NCI-H1105 (cell line): ENCODE measurements at places on chromosomes 3 and 15.

- DNase-seq: no peak
Measured at GRCh38 chr3:181916013-181916412, 204.3 kb downstream of the SOX2 start.

- DNase-seq: no peak
Measured at GRCh38 chr15:100011235-100011634, 278.0 kb upstream of the LYSMD4 start.

DNA sequence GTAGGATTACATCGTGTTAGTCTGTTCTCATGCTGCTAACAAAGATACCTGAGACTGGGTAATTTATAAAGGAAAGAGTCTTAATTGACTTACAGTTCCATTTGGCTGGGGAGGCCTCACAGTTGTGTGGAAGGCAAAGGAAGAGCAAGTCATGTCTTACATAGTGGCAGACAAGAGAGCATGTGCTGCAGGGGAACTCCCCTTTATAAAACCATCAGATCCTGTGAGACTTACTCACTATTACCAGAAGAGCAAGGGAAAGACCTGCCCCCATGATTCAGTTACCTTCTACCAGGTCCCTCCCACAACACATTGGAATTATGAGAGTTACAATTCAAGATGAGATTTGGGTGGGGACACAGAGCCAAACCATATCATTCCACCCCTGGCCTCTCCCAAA is 3.4 kb downstream of the SLC25A26 start:
- DNase-seq: no peak

- DNase-seq: no peak
Measured at GRCh38 chr15:27865926-27866325, 233.2 kb downstream of the OCA2 start.

DNA sequence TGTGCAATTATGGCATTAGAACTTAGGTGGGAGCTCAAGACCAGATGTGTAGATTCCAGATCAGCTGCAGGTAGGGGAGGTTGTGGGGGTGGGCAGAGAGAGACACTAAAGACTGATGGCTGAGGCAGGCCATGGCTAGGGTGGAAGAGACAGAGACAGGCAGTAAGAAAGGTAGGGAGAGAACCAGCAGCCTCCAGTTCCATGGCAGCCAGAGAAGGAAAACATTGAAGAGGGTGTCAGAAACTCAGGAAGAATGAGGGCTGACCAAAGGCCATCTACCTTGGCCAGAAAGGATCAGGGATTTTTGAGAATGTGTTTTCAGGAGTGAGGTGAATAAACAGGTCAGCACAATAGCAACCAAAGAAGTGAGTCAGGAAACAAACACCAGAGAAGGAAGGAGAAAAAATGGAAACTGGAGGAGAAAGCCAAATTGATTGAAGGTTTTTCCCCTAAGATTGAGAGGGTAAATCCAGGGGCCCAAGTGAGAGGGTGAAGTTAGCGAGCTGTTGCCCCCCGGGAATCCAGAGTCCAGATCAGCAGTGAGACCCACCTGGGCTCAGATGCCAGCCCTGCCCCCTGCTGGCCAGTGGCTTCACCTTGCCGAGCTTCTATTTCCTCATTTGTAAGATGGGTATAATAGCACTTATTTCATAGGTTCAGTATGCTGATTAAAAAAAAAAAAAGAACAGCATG is 41.0 kb downstream of the ABHD2 start:
- peak; percentile 9 for DNase-seq

DNA sequence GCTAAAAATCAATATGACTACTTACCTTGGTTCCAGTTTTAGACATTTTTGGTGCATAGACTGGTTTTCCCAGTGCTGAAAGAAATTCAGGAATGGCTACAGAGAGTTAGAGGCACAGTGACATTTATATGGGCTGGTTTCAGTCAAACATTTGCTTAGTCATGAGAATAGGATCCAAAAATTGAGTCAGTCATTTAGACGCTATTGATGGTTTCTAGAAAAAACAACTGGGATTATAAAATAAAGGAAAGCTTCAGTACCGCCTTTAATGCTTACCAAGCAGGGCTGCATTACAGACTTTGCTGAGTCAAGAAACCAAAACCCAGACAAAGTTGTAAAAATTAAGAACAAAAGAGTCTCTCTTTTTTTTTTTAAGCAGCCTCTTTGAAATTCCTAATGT is at the start of gene CRYGS:
Gene CRYGS, minus strand, starts transcription at position 100 of the 400 bp plus-strand sequence. Its CDS starts 54 bp downstream, at position 46.
- DNase-seq: no peak

DNA sequence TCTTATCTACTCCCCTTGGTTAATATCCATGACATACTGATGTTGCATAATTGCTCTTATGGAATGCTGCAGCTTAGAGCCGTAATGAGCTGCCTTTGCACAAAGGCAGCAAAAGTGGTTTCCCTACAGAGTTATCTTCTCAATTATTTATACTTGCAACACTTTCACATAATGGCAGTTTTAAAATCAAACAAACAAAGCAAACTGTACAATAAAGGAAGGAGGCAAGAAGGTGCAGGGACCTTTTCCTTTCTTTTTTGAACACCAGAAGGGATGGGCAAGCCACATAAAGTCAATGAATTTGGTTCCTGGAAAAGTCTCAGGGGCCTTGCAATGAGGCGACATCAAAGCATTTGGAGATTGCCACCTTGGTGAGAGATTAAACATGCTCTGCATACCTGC is 188.0 kb downstream of the MEIS2 start:
- no peak for DNase-seq

- no peak for DNase-seq
Measured at GRCh38 chr15:24676431-24676830, 856 bp downstream of the NPAP1 start.

DNA sequence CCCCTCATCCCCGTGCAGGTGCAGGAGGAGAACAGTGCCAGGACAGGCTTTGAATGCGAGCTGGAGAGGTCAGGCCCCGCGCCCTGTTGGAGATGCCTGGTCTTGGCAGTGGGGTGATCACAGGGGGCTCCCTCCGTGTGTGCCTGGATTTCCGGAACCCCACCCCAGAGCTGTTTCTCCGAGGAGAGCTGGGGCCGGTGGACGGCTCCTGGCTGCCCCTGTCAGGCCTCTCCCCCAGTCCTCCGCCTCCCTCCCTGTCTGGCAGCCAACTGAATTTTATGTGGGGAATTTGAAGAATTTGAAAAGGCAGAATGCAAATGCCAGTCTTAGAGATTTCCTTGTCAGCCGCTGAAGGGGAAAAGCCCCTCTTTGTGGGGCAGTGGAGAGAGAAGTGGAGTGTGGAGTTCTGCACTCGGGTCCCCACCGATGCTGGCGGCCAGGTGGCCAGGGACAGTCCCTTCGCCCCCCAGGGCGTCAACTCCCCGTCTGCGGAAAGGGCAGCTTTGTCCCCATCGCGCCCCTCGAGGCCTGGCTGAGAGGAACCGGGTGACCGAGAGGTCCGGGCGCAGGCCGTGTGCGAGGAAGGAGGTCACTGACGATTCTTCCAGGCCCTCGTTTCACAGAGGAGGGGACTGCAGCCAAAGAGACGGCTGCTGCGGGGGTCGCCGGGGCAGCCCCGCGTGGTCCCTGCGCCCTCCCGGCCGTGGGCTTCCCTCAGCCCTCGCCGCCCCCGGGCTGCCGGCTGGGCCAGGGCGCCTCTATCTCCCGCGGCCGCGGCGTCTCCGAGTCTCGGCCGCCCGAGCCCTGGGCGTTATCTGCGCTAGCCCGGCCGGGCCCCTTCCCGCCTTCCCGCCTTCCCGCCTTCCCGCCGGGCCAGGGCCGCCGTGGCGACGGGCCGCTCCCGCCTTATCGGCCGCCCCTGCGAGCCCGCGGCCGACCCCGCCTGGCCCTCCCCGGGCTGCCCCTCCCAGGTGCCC is 56.0 kb upstream of the LCTL start:
- DNase-seq: no peak
